Left colon (tissue), 2 donors: ENCODE measurements at places on chromosomes 16 and 17. TPM values are rescaled to one million over a fixed set of nuclear protein-coding genes. Genes with fewer than 3 reads are reported as not detected.

The HBA2 gene
- 4.9 TPM for total RNA-seq

The TAC4 gene
- total RNA-seq: not detected

DNA sequence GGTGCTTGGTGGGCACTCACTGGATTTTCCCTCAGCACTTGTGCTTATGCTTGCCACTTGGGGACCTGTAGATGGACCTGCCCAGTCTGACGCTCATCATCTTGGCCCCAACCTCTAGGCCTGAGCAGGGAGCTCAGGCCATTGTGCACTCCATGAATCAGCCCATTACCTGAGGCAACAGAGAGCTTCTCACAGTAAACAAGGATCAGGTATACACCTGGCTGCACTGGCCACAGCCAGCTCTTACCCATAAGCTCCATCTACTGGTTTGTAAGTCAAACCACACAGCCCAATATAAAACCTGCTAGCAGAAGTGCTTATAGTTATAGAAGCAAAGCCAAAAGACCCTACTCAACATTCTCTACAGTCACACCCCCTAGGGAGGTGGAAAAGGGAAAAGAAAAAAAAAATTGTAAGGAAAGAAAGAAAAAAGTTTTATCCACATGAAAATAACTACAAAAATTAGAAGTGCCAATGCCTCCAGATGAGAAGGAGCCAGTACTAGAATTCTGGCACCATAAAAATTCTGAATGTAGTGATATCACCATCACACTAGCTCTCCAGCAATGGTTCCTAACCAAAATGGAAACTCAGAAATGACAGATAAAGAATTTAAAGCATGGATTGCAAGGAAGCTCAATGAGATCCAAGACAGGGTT lies 87.8 kb upstream of the CDH5 start:
- no peak for DNase-seq

The YBX2 gene
- 19.7 TPM for total RNA-seq

The TMIGD1 gene
- 125 TPM for total RNA-seq

The TVP23C gene
- total RNA-seq: 18.0 TPM

The SRRM2 gene
- 476 TPM for total RNA-seq

GRCh38 chr16:3431779-3432219 lies 11.5 kb downstream of the ZNF597 start:
- DNase-seq: peak; percentile 43

DNA sequence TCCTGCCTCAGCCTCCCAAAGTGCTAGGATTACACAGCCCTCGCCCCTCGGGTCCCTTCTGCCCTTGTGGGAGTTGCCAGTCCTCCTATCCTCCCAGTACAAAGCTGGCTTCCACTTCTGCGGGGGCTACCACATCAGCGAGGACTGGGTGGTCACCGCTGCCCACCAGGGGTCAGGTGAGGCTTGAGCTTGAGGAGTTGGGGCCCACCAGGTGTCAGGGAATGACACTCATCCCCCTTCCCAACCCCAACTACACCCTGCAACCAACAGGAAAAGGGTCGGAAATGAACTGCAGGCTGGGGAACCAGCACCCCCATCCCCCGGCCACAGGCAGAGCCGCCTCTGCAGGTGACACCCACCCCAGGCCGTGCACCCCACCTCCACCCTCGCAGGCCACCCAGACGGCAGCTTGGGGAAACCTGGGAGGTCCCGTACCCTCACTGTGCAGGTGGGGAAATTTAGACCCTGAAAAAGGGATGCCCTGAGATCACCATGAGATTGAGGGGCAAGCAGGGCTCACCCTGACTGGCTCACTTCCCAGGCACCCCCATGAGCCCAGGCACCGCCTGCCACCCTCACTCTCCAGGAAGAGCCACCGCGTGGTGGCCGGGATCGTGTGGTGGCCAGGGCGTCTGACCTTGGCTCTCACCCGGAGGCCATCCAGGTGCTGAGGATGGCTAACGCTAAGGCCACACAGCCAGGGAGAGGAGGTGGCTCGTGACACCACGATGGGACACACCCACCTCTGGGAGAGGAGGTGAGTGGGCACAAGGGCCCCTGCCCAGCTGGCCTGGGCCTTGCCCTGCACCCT lies 8.0 kb downstream of the CTRB1 start:
- no peak for DNase-seq

The DOC2B gene
- total RNA-seq: 2.2 TPM

The SOX8 gene
- total RNA-seq: 0.31 TPM

The GSDMA gene
- 0.58 TPM for total RNA-seq
